ENCODE measurements at places on chromosomes 3 and 15.

DNA sequence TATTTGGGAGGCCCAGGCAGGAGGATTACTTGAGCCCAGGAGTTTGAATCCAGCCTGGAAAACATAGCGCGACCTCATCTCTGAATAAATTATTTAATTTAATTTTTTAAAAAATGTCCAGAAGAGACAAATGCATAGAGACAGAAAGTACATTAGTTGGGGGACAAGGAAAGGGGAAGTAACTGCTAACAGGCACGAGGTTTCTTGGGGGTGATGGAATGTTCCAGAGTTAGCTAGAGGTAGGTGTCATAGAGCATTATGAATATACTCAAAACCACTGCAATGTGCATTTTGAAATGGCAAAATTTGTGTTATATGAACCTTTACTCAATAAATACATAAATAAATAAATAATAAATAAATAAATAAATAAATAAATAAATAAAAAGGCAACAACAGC lies 31.7 kb upstream of the CYP11A1 start:
- no peak for DNase-seq

GRCh38 chr3:181358060-181358459 lies 353.7 kb upstream of the SOX2 start:
- no peak for DNase-seq

DNA sequence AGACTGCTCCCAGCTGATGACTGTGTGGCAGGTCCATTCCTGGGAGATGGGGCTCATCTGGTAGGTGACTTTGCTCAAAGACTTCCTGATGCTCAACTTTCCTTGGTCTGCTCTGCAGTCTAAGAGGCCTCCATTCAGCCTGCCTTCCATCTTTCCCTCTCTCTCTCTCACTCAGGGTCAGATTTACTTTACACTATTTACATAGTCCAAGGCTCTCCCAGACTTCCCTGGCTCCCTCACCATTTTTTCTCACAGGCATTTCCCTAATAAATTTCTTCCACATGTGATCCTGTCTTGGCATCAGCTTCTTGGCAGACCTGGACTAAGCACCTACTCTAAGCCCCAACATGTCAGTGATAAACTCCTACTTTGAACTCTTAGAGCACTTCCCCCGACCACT lies 13.0 kb upstream of the PCCB start:
- DNase-seq, result no peak

DNA sequence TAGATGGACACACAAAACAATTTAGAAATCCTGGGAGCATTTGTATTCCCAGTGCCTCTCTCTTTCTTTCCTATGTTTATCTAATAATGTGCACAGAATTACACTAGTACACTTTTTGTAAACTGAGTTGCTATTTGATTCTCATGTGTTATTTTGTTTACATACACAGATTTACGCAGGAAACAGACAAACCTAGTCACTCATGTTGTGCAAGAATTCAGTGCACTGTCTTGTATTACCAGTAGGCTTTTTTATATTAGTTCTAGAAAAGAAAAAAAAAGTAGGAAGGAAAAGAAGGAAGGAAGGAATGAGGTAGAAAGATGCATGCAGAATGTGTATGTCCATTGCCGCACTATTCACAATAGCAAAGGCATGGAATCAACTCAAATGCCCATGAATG lies 257.4 kb downstream of the AGBL1 start:
- no peak for DNase-seq
